ENCODE measurements at places on chromosomes 6 and 20.
A peak's percentile ranks its signal among the peaks of the same experiment; 100 is the strongest.

GRCh38 chr6:128713461-128713860 lies 169.5 kb upstream of the LAMA2 start:
- no peak for DNase-seq

GRCh38 chr20:59835448-59836395 lies 97.7 kb downstream of the SYCP2 start:
- DNase-seq, result no peak

DNA sequence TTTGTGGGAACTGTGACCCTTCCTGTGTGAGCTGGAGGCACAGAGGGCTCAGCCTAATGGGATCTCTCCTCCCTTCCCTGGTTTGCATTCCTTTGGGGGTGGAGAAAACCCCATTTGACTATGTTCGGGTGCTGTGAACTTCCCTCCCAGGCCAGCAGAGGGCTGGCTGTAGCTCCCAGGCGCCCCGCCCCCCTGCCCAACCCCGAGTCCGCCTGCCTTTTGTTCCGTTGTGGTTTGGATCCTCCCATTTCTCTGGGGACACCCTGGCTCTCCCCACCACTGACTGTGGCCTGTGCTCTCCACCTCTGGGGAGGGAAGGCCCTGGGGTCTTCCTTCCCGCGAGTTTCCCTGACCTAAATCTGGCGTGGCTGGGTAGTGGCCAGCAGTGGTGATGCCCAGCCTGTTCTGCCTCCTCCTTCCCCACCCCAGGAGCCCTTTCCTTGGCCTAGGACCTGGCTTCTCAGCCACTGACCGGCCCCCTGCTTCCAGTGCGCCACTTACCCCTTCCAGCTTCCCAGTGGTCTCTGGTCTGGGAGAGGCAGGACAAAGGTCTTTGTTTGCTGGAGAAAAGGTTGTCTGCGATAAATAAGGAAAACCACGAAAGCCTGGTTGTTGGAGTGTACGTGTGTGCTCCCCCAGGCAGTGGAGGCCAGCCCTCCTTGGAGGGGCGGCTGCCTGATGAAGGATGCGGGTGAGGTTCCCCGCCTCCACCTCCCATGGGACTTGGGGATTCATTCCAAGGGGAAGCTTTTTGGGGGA lies 4.9 kb downstream of the VEGFA start:
- DNase-seq, result peak; percentile 25

- DNase-seq, result no peak
Measured at GRCh38 chr20:59352990-59353389, 52.6 kb downstream of the EDN3 start.

GRCh38 chr20:2101057-2101864 lies at the start of gene STK35:
TSS of gene STK35 (plus strand) at chr20:2101827. CDS start at chr20:2101882, 55 bp downstream.
- peak; percentile 18 for DNase-seq

- no peak for DNase-seq
Measured at GRCh38 chr20:45044084-45044573, 56.8 kb downstream of the KCNS1 start.

GRCh38 chr20:39623584-39624234 lies 661.6 kb downstream of the DHX35 start:
- DNase-seq, result no peak

- no peak for DNase-seq
Measured at GRCh38 chr20:4281258-4282055, 266.1 kb upstream of the RNF24 start.

GRCh38 chr20:16842486-16843120 lies 94.4 kb downstream of the OTOR start:
- no peak for DNase-seq

- no peak for DNase-seq
Measured at GRCh38 chr20:63567136-63567385, 7.0 kb downstream of the HELZ2 start.

GRCh38 chr6:112883095-112883494 lies 536.0 kb downstream of the RFPL4B start:
- DNase-seq, result no peak

DNA sequence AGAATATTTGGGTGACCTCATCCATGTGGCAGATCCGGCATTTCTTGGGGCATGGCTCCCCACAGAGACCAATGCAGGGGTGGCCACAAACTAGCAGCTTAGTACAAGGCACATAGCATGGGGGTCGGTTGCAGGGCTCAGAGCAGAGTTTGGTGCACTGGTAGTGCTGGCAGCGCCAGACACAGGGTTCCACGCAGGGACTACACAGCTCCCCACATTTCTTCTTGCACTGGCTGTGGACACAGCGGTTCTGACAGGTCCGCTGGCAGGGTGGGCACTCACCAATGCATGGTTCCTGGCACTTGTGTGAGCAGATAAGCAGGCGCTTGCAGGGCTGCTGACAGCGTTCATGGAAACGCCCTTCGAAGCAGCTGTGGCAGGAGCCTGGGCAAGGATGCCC lies 29.1 kb downstream of the DDX27 start:
- no peak for DNase-seq

DNA sequence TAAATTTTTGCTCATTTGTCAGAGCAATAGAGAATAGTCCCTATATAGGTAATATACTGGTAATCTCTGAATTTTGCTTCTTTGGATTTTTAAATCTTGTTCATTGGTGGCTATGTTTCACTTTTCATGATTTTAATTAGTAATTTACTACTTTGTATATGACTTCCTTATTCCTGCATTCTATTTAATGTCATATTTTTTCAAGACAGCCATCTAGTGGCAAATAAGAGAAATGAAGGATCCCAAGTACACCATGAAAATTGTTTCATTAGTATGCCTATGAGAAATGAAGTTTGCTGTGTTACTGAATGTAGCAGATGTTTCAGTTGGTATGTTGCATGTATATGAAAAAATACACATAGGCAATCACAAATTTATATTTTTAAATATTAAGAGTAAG lies 82.4 kb downstream of the ZNF292 start:
- DNase-seq, result no peak

- DNase-seq, result no peak
Measured at GRCh38 chr6:125509477-125509876, 207.7 kb upstream of the HDDC2 start.

- no peak for DNase-seq
Measured at GRCh38 chr20:49283703-49284625, 6.1 kb upstream of the ZNFX1 start.

GRCh38 chr6:83292900-83293843 lies 100.0 kb downstream of the RWDD2A start:
- DNase-seq, result no peak

DNA sequence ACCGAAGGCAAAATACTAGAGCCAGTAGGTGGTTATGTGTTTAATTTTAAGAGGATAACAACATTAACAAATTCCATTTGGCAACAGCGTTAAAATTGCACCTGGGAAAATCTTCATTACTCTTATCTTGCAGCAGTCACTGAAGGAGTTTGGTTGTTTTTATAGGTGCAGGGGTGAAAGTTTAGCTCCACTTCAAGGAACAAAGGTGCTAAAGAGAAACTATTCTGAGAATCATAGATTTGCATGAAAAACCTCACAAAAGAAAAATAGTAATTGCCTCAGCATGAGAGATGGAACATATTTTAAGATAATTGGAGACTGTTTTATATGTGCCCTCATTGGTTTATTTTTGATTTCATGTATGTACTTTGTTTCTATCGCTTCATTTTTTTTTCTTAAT lies 444.4 kb downstream of the UTRN start:
- DNase-seq, result no peak

DNA sequence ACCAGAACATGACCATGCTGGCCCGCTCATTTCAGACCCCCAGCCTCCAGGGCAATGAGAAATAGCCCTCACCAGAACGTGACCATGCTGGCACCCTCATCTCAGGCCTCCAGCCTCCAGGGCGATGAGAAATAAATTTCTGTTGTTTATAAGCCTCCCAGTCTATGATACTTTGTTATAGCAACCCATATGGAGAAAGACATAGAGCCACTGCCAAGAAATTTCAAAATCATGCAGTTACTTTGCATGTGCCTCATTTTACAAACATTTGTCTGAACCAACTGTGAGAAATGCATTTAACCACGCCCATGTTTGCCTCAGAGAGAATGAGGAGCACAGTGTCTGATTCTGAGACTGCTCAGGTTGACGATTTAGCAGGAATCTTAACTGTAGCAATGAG lies 15.5 kb downstream of the CYP39A1 start:
- no peak for DNase-seq

DNA sequence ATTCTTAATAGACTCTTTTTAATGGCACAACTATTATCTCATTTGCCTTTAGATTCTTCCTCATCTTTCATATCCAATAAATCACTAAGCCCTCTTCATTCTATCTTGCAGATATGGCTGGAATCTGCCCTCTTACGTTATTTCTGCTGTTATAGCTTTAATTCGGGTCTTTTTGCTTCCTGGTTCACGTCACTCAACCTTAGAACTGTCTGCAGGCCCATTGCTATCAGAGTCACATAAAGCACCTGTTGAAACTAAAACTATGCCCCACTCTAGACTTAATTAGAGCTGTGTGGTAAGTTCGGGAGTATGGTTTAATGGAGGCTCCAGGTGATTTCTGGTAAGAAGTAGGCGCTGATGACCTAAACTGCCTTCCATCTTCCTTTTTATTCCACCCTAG lies 988 bp downstream of the QRSL1 start:
- DNase-seq, result no peak

DNA sequence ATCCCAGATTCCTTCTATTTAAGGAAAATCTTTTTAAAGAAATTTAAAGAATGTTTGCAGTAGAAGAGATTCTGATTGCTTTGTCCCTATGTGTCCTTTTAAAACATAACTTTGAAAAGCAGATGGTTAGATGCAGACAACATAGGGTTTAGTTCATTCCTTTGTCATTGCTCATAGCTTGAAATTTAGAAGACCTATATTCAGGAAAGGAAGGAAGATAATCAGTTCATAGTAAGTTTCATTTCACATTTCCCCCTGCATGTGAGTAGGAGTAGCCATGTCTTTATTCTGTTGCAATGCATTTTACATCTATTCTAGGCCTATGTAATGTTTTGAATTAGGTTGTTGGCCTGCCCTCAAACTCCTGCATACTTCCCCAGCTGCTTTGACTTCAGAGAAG lies 197.9 kb upstream of the GRIK2 start:
- DNase-seq, result no peak

DNA sequence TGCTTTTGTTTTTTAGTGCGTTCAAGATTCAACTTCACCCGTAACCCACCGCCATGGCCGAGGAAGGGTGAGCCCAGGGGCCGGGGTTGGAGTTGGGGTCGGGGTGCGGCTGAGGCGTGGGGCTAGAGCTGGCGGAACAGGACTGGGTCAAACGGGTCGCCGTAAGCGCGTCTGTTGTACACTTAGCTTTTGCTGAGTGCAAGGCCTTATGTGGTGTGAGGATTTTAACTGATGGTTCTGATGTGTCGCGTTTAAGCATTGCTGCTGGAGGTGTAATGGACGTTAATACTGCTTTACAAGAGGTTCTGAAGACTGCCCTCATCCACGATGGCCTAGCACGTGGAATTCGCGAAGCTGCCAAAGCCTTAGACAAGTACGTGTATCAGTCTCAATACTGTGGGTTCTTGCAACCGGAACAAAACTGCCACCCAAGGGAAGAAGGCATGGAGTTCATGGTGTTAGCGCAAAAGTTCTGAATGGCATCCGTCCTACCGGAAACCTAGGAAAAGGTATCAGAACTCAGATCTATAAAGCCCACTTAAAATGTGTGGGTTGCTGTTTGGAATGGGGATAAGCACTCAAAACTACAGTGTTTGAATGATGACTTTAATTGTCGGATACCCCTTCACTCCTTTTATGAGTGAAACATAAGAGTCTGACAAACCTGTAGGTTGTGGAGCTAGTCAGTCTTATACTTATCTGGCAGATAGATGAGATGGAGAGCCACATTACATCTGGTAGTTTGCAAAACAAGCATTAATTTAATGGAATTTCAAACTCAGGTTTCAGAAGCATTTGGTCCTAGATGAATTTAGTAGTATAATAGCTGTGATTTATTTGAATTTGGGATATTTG lies 574 bp downstream of the RPS12 start:
- no peak for DNase-seq

GRCh38 chr6:125004198-125004597 lies 42.0 kb downstream of the RNF217 start:
- no peak for DNase-seq

DNA sequence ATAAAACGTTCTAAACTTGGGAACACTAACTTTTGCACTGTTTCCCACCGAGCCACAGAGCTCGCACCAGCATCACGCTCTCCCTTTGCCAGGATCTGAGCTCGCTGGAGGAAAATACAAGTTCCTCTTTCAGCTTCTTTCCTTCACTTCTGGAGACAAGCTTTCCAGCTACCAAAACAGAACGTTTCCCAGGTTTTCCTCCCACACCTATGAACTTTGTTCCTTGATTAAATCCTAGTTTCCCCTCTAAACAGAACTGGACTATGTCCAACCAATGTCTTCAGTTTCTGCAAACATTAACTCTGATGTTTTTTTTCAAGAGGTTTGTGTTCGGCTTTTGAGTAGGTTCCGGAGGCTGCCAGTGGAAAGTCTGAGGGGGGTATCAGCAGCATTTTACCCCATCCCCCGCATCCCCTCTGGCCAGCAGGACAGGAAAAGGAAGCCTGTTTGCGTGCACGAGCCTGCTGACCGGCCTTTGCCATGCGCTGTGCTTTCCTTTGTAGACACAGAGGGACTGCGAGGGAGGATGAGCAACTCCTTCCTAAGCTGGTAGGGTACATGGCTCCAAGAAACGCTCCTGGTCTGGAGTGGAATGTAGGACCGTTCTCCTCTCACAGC lies 135.5 kb downstream of the LY86 start:
- no peak for DNase-seq

DNA sequence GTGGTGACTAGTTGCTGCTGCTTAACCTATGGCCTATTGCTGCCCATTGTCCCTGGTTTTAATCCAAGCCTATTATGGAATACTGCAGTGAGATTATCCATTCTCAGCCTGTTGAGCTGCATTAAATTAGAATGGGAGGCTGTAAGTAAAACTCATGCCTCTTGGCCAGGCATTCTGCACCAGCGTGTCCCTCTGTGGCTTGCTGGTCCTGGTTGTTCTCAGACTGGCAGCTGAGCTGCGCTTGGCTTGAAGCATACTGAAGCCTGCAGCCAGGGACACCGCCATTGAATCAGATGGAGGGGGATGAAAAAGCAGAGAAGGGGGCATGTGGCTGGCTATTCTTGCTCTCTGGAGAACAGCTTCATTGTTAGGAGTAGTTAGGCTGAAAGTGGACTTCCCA lies 15.6 kb downstream of the LRRN4 start:
- DNase-seq, result no peak

DNA sequence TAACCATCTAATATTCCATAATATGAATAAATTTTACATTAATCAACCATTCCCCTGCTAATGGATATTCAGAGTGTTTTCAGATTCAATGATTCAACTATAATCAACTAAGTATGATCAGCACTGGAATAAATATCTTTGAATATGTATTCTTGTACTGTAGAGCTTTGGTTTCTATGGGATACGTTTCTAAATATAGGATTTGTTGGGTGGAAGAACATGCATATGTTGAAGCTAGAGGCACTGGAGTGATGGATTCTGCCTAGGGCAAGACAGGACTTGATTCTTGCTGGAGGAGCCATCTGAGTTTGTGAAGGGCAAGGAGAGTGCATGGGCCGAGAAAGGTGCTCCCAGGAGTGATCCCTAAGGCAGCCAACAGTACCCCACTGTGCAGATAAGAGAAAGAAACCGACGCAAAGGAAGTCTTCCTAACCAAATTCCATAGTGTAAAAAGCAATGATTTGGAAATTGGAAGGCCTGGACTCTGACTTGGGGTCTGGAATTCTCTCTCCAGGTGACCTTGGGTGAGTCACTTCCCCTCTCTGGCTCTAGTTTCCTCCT lies 418.7 kb downstream of the PREX1 start:
- DNase-seq, result no peak

GRCh38 chr6:144330017-144330987 lies 45.2 kb downstream of the UTRN start:
- no peak for DNase-seq

- DNase-seq, result no peak
Measured at GRCh38 chr20:56540415-56540814, 7.4 kb downstream of the FAM209B start.

- no peak for DNase-seq
Measured at GRCh38 chr20:12597551-12597950, 411.2 kb upstream of the SPTLC3 start.

Measured in activated naive CD8-positive, alpha-beta T cell treated with anti-CD3 and anti-CD28 coated beads, Interleukin-2, amount 50 U/mL, for 16 hours (primary cell).